ENCODE measurements at places on chromosomes 7 and 10.

DNA sequence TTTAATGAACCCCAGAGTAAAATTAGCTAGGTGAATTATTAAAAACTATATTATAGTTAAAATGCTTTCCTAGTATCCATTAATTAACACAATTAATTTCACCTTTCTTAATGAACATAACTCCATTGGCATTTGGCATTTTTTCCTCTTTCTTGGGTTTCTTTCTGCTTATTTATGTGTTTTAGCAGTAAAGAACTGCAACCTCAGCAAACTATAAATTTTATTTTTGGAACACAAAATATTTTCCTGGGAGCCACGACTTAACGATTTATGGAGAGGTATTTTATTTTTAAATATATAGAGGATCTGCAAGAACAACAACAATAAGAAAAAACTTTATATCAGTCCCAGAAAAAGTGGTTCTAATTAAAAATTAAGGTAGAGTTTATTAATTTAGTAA lies 447.4 kb upstream of the ETV1 start:
- no peak for DNase-seq

- DNase-seq: no peak
These were observed 91.1 kb downstream of the OR13A1 start for GRCh38 chr10:45224219-45224841.

DNA sequence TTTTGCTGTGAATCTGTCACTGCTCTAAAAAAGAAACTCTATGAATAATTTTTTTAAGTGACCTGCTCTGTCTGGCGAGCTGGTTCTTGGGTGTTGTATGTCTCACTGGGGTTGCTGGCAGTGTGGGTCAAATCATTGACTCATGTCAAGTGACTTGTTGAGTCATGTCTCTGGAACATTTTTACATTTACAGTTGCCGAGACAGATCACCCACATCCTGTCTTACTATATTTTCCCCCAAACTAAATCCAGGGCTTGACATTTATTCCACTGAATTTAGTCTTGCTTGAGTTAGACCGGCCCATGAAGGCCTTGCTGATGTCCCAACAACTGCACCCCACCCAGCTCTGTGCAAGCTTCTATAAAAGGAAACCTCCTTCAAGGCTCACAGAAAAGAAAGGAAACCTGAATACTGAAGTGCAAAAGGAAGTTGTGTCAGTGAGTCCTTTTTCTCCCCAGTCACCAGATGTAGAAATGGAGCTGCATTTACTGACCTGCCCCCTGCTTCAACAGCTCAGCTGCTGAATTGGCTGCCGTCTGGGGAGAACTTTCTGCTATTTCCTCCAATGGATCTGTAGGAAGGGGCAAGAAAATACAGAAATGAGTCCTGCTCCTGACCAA lies 290.3 kb downstream of the TNS3 start:
- no peak for DNase-seq

DNA sequence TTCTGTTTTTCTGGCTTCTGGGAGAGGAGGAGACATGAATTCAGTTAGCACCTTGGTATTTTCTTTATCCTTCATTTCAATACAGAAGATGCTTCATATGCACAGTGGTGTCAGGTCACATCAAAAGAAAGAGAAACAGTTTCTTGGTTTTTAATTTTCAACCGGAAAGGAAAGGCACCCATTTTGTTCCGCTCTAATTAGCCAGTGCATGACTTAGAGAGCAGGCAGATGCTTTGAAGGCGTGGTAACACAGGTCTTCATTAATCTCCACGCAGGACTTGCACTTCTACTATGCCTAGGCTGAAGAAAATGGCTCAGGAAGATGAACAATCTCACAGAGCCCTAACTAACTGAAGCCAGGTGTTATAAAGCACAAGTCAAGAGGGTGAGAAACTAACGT lies 70.4 kb upstream of the ATRNL1 start:
- DNase-seq: no peak

- no peak for DNase-seq
These were observed 124.5 kb downstream of the TRRAP start for GRCh38 chr7:99002827-99003212.

GRCh38 chr10:95133997-95134396 lies 60.0 kb upstream of the ACSM6 start:
- DNase-seq: no peak

GRCh38 chr10:13587391-13587790 lies 626 bp downstream of the PRPF18 start:
- no peak for DNase-seq

DNA sequence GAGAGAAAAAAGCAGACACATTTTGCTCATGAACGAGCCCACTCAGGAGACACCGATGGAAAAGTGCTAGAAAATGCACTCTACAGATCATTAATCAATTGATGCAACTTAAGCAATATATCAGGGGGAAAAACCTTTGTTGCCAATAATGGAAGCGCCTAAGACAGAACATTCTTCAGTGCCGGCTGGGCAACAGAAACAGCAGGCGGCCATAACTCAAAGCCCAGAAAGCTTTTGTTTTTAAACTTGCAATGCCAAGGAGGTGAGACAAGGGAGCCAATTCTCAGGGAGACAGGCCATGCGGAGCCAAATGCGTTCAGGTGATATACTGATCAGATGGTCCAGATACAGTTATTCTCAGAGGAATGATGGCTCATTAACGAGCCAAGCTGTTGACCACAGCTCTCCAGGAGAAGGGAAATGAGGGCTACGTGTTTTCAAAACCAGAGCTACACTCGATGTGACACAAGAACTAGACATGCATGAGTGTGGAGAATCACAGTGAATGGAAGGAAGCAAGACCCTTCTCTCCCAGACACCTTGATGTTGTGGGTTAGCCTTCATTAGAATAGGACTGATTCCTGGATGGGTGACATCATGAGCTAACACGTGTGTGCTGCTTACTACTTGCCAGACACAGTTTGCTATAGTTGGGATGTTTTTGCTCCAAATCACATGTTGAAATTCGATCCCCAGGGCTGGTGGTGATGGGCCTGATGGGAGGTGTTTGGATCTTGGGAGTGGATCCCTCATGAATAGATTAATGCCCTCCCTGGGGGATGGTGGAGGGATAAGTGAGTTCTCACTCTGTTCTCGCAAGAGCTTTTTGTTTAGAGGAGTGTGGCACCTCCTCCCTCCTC lies 79.1 kb upstream of the KCNMA1 start:
- DNase-seq: no peak

GRCh38 chr10:80137031-80137862 lies 4.7 kb downstream of the PLAC9 start:
- no peak for DNase-seq

DNA sequence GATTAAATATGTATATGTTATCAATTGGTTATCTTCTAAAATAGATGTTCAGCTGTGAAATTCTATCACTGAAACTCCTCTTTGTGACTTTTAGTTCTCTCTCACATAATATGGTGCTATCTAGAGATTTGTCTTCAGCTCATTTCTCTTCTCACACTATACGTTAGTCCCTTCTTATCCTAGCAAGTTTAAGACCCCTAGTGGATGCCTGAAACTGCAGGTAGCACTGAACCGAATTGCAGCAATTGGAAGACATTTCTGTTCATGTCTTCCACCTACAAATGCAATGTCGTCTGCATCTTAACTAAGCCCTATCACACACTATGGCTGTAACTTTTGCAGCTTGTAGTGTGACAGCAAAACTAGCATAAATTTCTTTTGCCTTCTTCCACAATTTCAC lies 442.7 kb upstream of the POM121L12 start:
- no peak for DNase-seq
